ENCODE measurements at places on chromosomes 2 and 18.

GRCh38 chr2:77566582-77566981 lies 44.4 kb upstream of the LRRTM4 start:
- no peak for DNase-seq

- DNase-seq, result no peak
These were observed 21.5 kb upstream of the CAB39 start for GRCh38 chr2:230691005-230691647.

DNA sequence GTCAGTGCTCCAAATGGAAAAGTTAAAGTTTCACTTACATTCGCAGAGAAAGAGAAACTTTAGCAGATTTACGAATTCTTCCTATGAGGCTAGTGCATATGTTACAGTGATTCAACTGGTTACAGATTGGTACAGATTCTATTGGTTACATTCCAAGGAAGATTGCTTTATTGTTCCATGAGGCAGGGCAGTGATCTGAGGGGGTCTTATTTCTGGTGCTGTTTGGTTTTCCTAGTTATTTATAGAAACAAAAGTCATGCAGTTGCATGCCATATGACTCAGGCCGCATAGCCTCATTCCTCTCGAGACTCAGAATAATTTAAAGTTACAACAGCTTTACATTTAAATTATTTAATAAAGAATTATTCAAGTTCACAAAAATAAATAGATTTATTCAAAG lies 385.4 kb upstream of the SYT4 start:
- no peak for DNase-seq

DNA sequence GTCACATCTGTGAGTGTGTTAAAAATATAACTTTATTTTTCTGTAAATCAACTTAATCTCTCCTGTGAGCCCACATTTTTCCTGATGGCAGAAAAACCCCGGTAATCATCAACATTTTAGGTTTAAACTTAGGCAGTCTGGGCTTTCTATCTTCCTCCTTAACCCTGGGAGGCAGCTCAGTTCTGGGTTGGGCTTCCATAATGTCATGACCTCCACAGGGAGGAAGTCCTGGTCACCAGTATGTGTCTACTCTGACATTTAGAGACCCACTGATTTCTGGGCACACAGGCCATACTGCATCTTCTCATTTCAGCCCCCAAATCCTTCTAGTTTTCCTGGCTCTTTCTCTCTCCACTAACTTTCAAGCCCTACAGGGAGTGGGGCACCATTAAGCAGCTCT lies 181.2 kb downstream of the DYSF start:
- no peak for DNase-seq

- no peak for DNase-seq
These were observed 1026.2 kb upstream of the ZEB2 start for GRCh38 chr2:145546091-145546490.

DNA sequence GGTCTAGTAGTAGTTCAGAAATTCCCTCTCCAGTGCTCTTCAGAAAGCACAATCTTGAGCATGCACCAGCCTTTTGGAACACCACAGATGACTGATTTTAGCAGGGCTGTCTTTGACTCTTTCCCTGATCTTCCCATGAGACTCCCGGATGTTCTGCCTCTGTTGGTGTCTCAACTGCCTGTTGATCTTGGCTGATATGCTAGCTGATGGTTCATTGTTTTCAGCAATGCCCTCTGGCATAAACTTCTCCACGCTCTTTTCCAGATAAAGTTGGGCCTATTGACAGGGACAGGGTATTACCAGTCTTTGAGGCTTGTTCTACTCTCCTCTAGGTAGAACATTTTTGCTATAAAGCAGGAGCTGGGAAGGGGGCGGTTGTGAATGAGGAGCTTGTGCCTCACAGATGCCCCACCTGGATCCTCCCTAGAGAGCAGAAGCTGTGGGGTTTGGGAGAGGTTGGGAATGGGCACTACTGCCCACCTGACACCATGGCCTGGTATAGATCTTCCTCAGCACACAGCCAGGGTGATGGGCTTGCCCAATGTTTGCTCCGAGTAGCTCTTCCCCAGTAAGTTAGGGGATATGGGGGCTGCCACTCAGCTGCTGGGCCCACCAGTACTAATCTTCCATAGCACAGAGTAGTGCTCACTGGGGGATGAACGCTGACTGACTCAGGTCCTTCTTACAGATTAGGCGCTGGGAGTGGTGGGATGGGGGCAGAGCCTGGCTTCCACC lies 111.3 kb downstream of the PTGR3 start:
- DNase-seq, result no peak

DNA sequence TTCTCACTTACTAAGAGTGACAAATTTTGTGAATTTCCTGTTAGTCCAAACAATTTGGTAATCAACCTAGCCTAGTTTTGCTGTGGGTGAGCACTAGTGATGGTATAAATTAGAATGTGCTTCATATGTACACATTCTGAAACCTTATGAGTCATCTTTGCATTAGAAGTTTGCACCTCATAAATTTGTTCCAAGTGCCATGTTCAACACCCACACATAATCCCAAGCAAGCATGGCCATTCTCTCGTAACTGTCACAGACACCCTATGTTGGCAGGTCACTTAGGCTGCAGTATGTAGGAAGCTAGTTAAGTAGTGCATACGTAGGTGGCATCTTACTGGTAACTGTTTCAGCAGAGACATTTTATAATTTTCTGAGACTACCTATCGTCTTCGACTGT lies 46.9 kb downstream of the NAB1 start:
- no peak for DNase-seq
